Muscle of leg (tissue), 16 donors: ENCODE measurements at places on chromosomes 16 and 17.

DNA sequence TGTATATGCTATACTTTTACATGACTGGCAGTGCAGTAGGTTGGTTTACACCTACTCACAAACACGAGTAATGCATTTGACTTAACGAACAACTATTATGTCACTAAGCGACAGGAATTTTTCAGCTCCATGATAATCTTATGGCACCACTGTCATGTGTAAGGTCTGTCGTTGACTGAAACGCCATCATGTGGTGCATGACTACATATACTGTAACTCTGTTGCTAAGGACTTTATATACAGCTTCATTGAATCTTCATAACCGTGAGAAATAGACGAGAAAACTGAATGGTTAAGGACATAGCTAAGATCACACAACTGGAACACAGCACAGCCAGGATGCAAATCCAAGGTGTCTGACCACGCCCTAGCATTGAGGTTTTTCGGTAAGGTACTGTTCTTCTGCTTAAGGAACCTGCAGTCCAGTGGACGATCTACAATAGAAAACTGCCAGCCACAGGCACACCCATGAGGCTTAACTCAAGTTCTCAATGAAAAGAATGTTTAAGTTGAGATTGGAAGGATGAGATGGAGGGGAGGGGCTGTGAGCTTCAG is 3.3 kb downstream of the CFAP20 start:
- peak; percentile 37 for DNase-seq

DNA sequence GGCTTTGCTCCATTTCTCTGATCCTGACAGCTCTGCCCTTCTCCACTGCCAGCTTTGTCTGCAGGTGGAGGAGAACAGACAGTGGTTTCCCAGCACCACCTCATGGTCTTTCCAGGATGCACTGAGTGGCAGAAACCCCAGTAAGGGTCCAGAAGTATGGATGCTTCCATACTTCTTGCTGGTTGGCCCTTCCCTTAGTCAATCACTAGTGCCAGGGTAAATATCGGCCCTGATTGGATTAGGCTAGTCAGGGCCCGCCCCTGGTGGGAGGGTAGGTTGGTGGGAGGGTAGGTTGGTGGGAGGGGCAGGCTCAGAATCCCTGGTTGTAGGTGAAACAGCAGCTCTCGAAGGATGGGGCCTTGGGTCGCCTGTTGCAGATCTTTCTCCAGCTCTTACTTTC is 10.2 kb downstream of the RNF213 start:
- DNase-seq, result no peak

DNA sequence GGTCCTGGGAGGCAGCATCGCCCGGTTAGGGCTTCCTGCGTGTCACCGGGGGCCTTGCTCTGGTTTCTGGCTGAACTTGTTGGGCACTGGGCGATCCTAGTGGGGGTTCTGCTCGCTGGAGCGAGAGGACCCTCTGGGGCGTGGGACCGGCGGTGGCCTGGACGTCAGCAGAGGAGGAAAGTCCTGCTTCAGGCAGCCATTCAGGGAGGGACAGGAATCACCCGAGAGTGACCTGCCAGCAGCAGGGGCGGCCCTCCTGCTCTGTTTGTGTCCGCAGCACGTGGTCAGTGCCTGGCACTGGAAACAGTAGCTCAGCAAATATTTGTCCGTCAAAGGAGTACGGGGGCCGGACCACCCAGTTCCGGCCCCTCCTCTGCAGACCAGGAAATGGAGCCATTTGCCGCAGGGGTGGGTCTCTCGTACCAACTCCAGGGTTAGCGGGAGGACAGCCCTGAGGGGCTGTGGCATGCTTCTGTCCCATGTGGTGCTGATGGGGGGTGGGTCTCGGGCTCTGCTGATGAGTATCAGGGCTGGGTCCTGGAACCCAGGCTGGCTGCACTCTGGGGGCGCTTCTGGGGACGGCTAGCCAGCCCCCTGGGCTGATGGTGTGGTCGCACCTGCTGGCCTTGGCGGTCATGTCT is 48.3 kb downstream of the BAIAP2 start:
- DNase-seq, result peak; percentile 44

DNA sequence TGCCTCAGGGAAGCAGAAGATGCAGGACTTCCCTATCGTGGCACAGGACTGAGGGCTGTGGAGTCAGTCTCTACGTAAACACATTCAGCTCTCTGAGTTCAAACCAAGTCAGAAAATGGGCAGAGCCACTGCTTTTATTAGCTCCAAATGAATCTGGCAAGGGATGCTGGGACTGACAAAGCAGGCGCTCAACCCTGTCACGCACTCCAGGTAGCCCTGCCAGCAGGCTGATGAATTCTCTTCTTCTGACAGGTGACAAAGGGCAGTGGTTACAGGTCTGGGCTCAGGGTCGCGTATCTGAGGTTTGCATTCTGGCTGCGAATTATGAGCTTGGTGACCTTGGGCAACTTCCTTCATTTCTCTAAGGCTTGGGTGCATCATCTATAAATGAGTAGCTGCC is 9.4 kb downstream of the RPH3AL start:
- DNase-seq, result no peak

DNA sequence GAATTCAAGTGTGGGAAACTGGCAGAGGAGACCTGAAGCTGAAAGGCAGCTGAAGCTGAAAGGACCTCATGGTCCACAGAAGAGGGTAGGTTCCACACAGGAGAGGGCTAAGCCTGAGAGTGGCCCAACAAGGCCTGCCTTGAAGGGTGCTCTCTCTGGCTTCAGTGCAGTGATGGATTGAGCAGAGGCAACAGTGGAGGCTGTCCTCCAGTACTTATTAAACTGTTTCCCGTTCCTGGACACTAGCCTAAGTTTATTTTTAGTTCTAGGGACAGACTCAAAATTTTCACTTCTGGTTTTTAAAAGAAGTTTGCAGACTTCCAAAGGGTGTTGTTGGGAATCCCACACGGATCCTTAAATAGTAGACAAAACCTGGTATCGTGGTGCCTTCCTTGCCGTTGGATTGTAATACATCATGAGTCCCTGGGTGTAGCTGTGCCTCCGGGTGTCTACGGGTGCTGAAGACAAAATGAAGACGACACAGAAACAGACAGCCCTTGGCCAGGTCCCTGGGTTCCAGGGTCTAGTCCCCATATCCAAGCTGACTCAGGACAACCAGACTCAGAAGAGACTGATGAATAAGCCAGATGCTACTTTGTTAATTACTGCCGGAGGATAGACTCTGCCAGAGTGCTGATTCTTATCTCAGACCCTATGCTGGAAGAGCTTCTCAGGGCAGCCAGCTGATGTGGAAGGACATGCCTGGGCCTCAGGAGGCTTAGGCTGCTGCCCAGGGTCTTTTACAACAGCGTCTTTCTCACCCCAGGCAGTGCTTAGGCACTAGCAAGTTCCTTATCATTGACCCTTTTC is 7.1 kb upstream of the CMTM4 start:
- peak; percentile 90 for DNase-seq

GRCh38 chr16:65770752-65771151 is 595.7 kb upstream of the CDH5 start:
- DNase-seq, result no peak

GRCh38 chr17:51017270-51017669 is 103.4 kb downstream of the SPAG9 start:
- no peak for DNase-seq

GRCh38 chr16:68426347-68426652 is 22.0 kb downstream of the SMPD3 start:
- DNase-seq, result no peak

- no peak for DNase-seq
Observed at GRCh38 chr17:81163051-81163695, 2.1 kb upstream of the PVALEF start.

- peak; percentile 88 for DNase-seq
Observed at GRCh38 chr17:77451894-77452852, 311.4 kb downstream of the SEC14L1 start.

DNA sequence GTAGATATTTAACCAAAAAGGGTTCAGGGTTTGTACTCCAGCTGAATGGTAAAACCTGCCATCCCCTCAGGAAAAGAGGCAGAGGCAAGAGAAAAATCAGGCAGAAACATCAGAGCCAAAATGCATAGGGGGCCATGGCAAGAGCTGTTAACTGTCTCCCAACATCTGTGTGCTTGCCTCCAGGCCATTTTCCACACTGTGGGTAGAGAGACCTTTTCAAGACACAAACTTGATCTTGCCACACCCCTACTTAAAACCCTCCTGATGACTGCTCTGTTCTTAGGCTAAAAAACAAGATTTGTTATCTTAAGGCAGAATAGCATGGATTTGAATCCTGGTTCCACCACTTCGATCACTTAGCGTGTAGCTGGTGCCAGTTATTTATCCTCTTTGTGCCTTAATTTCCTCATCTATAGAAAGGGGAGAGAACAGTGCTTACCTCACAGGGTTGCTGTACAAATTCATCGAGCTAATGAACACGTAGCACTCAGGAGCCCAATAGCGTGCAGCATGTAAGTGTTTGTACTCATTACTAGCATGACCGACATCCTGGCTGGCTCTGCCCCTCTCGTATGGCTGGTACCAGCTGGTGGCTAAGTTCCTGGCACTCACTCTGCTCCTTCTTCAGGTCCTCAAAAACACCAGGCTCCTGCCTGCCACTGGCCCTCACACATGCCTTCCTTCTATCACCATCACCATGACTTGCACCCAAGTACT is 25.8 kb downstream of the STAT3 start:
- no peak for DNase-seq

DNA sequence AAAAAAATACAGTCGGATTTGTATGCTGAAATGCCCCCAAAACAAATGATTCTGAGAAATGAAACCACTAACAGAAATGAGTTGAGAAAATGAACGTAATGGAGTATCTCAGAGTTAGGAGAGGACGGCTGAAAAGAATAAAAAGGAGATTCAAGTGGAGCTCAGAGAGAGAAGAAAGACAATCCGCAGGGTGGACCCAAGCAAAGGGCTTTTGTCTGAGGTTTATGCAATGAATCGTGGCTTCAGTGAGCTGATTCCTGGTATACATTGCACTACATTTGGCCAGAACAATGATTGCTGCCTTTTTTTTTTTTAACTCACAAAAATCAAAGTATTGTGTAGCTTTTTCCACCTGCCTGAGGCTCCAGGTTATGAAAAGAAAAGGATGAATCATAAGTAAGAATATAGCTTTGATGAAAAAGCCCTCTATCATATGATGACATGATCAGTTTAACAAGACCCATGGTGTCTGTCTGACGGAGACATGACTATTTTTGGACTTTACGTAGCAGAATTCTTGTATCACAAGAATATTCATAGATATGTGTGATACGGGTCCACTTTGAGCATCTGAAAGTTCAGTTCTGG is 4.4 kb upstream of the MED9 start:
- no peak for DNase-seq

- no peak for DNase-seq
Observed at GRCh38 chr17:21200590-21201297, 13.2 kb downstream of the TMEM11 start.

DNA sequence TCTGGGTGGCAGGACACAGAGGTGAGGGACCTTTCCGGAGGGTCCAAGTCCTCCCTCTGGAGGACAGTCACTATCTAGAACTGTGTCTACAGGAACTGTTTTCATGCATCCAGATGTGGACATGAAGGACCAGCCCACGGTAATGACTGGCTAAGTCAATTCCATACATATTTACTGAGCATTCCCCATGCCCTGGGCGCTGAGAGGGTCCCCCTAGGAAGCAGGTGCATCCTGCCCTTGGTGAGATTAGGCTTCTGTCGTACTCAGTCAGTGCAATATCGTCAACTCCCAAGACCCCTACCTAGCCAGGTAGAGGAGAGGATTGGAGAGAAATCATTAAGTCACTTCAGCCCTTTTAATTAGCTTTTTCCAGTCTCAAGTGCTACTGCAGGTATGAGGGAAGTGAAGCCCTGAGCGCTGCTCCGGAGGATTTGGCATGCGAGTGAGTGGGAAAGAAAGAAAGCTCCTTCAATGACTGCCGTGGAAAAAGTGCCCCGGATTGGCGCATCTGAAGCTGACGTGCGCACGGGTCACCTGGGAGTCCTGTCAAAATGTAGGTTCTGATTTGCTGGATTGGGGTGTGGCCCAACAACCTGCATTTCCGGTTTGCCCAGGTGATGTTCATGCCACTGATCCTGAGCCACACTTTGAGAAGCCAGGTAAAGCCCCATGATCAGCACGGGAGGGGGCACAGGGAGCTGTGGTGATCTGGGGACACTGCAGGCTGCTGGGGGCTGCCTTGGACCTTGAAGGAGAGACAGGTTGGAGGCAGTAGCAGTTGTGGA is 367.4 kb upstream of the TNRC6C start:
- no peak for DNase-seq

GRCh38 chr17:63041722-63042121 is 75.7 kb downstream of the TANC2 start:
- DNase-seq, result no peak

DNA sequence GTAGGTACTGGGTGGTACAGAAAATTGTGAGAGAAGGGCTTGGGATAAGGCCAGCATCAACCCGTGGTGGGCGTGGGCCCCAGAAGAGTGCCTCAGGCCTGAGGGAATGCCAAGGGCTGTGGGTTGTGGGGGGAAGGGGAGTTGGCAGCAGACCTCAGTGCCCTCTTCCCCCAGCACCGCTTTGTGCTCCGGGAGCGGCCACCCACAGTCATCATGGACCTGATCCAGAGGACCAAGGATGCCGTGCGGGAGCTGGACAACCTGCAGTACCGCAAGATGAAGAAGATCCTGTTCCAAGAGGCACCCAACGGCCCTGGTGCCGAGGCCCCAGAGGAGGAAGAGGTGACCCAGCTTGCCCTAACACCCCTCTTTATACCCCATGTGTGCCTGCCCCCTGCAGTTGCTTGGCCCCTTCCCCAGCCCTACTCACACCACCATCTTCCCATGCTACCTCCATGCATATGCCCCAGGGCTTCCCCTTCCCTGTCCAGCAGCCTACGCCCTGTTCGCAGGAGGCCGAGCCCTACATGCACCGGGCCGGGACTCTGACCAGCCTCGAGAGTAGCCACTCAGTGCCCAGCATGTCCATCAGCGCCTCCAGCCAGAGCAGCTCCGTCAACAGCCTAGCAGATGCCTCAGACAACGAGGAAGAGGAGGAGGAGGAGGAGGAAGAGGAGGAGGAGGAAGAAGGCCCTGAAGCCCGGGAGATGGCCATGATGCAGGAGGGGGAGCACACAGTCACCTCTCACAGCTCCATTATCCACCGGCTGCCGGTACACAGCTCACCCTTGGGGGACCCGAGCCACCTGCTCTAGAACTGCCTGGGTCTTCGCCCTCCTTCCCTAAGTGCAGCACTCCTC is 9.1 kb downstream of the TAOK2 start:
- no peak for DNase-seq

DNA sequence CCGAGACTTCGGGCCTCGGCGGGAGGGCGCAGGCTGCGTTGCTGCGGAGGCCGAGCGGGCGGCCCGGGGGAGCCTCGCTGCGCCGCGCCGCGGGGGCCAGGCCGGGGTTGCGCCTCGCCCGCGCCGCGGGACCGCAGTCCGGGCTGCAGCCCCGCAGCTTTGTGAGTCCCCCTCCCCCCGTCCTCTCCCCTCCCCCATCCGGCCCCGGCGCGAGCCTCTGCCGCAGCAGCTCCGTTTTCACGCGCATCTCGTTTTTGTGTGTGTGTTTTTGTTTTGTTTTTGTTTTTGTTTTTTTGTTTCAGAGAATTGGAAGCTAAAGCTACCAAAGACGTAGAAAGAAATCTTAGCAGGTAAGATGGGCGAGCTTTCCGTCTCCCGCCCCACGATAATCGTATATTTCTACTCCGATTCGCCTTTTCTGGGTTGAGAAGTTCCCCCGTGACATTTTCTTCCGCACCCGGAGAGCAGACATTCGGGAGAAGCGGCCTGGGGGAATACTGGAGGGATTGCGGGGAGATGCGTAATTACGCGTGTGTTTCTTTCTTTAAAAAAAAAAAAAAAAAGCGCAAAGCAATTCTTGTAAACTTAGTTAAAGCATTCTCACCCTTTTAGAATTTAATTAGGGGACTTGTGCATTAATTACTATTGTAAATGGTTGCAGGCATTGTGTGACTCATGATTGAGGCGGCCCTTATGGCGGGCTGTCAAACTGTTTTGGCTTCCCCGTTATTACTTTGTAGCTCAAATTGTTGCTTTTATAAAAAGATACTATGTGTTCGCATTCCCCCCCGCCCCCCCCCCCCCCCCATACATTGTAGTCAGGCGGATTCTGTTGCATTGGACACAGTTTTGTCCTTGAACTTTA is 732 bp downstream of the TNRC6A start:
- DNase-seq, result peak; percentile 49
